AML-193 (cell line): ENCODE measurements at places on chromosomes 2 and 18.
A peak's percentile ranks its signal among the peaks of the same experiment; 100 is the strongest.

GRCh38 chr2:38037757-38038621 lies 38.0 kb downstream of the CYP1B1 start:
- no peak for DNase-seq

DNA sequence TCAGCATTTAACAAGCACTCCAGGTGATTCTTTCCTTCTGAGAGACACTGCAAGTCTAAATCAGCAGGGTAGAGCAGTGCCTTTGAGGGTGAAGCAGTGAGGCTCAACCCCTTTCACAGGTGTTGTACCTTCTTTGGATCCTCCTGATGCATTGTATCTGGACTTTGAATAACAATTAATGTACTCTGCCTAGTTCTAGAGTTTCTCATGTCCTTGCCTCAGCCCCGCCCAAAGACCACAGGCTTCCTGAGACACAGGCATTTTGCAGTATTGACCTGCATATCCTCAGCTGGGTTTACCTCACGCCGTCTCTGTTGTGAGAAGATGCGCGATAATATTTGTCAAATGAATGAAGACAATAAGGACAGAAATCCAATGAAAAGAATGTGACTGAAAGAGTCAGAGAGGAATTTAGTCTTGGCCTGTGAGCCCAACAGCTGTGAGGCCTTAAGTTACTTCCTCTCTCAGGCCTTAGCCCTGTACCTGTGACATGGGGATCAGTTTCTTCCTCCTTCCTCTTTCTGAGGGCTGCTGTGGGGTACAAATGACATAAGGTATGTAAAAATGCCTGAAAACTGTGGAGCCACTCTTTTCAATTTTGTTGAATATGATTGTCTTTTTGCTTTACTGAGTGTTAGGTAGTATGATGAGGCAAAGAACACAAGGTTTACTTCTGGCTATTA lies 43.7 kb downstream of the WIPF1 start:
- DNase-seq, result peak; percentile 50

GRCh38 chr2:18544171-18544570 lies 16.3 kb downstream of the RDH14 start:
- DNase-seq, result no peak

DNA sequence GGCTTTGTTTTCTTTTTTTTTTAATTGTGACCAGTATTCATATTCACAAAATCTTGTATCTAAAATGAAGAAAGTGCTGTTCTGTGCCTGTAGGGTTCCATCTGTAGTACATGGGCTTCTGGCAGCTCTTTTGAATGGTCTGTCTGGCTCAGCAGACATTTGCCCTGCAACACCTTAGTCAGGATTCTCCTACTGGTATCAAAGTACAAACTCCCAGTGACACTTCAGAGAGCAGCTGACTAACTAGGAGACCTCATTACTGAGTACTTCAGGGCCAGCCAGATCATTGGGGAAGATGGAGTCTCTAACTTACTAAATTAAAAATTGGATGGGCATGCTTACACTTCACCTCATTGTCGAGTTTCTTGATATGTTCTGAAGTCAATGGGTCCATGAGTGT lies 39.7 kb downstream of the GRHL1 start:
- no peak for DNase-seq

- no peak for DNase-seq
Measured at GRCh38 chr2:201638326-201638725, 5.0 kb downstream of the TMEM237 start.

GRCh38 chr2:137123226-137123625 lies 357.9 kb downstream of the THSD7B start:
- DNase-seq, result no peak

GRCh38 chr2:238305965-238306671 lies 14.2 kb upstream of the TRAF3IP1 start:
- DNase-seq, result no peak

DNA sequence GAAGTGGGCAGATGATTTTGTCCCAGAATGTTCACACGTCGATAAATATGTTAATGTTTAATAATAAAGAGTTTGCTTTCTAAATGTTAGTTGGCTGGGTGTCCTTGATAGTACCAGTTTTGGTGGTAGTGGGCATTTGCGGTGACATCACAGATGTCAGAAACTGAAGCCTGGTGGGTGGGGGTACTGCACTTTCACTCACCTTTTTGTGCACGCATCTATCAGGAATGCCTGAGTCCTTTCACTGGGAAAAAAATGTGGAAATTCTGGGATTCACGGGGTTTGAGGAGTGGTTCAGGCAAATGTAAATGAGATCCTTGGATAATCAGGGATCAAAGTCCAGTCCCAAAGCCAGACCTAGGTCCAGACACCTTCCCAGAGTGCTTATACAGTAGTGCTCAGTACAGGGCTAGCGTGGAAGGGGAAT lies 3.2 kb downstream of the EPAS1 start:
- DNase-seq, result no peak

GRCh38 chr2:67108231-67108630 lies 288.9 kb upstream of the ETAA1 start:
- no peak for DNase-seq

- no peak for DNase-seq
Measured at GRCh38 chr18:49524349-49524748, 37.3 kb upstream of the C18orf32 start.

GRCh38 chr2:227388537-227389011 lies 825 bp upstream of the SCYGR1 start:
- no peak for DNase-seq

DNA sequence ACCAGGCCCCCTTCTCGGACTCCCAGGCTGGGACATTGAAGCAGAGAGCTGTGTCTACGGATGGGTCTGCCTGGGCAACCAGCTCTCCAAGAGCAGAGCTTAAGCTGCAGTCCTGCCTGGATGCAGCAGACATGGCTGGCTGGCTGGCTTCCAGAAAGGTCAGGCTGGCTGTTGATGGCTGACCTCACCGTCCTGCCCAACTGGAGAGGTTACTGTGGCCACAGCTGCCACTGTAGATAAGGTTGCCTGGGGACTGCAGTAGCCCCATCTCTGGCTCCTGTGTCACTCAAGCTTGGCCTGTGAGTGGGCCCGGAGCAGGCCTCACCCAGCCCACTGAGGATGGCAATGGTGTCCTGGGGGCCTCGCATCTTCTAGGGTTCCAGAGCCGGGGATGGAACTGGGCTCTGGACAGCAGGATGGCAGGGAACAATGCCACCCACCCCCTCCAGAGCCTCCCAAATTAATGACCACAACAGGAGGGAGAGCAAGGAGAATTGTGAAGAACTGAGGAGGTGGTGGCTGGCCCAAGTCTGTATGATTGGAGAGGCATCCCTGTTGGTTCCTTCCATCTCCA lies 37.0 kb upstream of the FOSL2 start:
- DNase-seq, result no peak

DNA sequence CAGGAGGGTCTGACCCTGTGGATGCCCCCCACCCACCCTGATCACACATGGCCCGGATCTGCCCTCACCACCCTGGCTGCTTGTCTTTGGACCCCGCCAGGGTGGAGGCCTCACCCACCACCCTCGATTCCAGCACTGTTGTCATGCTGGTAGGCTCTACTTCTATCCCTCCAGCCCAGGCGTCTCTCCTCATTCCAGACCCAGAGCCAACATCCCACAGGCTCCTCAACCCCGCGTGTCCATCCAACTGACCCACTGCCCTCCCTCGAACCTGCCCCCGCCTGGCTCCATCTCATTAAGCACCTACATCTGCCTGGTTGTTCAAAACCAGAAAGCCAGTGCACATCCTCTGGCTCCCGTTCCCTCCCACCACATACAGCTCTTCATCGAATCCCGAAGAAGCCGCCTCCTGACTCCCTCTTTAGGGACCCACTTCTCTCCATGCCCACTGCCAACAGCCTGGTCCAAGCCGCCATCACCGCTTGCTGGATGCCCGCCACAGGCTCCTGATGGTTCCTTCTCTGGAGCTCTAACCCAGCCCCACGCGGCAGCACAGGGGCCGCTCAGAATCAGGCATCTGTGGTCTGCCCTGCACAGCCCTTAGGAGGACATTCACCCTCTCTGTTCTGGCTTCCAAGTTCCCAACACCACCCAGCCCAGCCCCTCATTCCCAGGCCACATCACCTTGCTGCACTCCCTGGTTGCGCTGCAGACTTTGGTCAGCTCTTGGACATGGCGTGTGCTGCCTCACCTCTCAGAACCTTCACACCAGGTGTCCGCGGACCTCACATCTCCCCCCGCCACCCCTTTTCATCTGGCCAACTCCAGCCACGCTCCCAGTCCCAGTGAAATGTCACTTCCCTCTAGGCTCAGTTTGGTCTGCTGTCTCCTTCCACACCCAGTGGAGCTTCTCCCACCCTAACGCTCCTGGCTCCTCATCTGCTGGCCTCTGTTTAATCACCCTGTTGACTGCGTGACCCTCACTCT lies 43.0 kb downstream of the EMX1 start:
- no peak for DNase-seq

DNA sequence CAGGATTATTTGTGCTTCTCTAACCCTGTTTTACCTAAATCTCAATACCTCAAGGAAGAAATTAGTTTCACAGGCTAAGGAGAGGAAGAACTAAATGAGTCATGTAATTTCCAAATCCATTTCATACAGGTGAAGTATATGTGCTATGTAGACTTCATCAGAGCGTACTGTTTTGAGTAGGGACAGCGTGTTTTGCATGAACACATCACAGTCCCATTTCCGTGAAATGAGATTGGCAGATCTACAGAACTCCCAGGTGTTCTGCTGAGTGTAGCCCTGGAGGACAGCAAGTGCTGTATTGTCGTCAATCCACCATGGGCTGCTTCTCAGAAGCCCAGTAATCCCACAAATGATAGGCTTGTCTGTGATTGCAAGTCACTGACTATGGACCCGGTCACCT lies 97.7 kb downstream of the XRCC5 start:
- no peak for DNase-seq

DNA sequence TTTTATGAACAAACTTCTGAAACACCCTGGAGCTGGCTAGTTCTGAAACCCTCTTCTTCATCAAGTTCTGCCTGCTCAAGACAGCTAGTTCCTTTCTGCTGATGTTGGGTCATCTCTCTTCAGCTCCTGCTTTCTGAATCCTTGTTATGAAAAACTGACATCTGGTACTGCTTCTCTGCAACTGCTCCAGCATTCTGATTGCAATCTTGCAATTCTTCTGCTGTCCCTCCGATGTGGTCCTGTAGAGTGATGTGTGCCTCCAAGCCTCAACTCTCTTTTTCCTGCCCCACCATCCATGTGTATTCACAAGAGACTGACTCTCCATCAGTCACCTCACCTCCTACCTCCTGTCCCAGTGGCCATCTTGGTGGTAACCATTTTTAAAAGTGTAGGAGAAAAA lies 21.8 kb downstream of the COL6A3 start:
- no peak for DNase-seq

GRCh38 chr2:176583607-176584006 lies 314.4 kb downstream of the MTX2 start:
- DNase-seq, result no peak

DNA sequence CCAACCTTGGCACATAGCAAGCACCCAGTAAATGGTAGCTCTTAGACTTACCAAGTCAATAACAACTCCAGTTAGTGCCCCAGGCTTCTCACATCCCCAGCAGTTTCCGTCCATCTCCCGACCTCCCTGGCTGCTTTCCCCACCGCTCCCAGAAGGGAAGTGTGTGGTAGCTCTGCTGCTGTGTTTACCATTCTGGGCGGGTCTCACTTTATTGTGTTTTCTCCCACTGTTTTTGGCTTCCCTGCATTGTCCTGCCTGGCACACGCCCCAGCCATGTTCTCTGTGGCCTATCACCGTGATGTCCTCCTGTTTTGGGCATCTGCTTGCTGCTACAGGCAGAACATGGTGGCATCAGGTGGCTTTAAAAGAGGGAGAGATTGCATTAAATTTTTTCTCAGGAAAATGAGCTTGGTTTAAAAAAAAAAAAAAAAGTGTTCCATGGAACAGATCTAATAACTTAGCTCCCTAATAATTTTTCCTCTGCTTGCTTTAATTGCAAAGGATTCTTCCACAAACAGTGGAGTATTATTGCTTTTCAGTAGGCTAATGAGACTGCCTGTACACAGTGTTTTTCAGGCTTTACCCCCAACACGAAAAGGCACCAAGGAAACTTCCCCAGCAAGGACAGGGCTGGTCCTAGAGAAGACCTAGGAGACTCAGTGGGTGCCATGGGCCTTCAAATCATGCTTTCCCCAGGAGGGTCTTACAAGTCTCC lies 8.0 kb upstream of the COX7A2L start:
- no peak for DNase-seq

GRCh38 chr2:57981083-57981768 lies 65.4 kb upstream of the VRK2 start:
- DNase-seq, result no peak

DNA sequence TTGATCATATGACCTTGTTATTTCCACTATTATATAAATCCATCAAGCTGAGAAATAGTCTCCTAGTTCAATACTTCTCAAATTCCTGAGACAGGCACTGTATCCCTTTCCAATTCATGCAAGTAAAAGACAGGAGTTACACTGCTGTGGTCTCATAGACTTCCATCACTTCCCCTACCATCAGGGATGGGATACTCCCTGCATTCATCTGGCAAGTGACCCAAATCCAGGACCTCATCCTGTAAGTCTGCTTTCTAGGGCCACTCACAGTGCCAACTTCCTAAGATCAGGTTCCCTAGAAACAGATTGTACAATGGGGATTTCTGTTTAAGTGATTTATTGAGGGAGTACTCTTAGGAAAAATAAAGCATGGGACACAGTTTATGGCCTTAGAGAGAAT lies 424.0 kb upstream of the CDH7 start:
- no peak for DNase-seq

GRCh38 chr2:239312741-239313667 lies 87.8 kb downstream of the HDAC4 start:
- no peak for DNase-seq

DNA sequence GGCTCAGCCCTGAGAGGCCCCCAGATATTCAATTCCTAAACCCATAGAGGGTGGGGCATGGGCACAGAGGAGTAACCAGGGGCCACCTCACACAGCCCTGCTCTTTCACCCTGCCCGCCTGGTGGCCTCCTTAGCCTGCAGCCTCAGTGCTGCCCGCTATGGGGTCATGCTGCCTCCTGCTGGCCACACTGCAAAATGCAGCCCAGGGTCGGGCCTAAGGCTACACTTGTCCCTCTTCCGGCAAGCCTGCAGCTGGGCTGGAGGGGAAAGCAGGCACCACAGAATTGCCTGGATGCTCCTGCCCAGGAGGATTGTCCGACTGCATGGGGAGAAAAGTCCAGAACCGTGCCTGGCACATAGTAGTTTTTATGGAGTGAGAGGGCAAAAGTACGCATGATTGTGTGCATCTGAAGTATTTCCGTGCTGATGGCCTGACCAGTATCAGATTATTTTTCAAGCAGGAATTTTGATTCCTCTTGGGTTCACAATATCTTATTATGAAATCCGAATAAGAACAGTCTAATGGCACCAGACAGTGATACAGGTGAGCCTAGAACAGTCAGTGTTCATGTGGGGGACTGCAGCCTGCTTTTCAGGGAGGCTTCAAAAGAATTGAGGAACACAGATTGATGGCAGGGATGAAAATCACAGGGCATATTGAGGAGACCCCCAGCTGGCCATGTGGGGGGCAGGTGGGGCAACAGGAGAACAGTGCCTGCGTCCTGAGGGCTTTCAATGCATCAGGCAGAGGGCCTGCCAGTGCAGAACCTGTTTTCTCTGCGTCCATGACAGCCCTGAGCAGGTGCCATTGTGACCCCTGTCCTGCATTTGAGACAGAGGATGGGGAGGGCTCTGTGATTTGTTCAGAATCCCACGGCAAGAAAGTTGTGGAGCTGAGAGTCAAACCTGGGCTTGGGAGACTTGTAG lies 51.2 kb upstream of the ALPP start:
- peak; percentile 27 for DNase-seq

GRCh38 chr2:28895189-28895893 lies 874 bp downstream of the WDR43 start:
- DNase-seq, result peak; percentile 28
